Femur (tissue), 1 donor: ENCODE measurements at places on chromosomes 11 and 22.
A peak's percentile ranks its signal among the peaks of the same experiment; 100 is the strongest.

GRCh38 chr22:37601540-37602442 is 6.8 kb upstream of the GGA1 start:
- DNase-seq = no peak

DNA sequence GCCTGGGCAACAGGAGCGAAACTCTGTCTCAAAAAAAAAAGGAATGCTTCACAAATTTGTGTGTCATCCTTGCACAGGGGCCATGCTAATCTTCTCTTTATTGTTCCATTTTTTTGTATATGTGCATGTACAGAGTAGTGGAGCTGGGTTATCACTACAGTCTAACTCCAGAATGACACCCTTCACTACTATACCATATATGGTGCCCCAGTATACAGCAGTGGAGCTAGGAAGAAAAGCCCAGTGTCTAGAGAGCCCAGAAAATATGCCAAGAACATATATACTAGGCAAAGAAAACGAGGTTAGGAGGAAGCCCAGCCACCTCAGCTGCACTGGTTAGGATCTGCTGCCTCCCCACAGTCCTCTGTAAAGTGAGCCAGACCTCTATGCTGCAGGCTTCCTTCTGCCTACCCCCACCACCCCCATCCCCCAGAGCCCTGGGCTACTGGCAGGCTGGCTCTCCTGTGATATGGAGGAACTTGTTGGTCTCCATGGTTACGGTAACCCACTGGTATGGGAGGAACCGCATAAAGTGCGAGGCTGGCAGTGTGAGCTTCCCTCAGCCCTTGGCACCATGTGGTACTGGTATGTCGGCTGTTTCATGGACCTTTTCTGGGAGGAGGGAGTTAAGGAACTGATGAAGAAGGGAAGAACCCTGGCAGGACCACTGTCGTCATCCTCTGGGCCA is 34.3 kb downstream of the RCOR2 start:
- DNase-seq = peak; percentile 65

DNA sequence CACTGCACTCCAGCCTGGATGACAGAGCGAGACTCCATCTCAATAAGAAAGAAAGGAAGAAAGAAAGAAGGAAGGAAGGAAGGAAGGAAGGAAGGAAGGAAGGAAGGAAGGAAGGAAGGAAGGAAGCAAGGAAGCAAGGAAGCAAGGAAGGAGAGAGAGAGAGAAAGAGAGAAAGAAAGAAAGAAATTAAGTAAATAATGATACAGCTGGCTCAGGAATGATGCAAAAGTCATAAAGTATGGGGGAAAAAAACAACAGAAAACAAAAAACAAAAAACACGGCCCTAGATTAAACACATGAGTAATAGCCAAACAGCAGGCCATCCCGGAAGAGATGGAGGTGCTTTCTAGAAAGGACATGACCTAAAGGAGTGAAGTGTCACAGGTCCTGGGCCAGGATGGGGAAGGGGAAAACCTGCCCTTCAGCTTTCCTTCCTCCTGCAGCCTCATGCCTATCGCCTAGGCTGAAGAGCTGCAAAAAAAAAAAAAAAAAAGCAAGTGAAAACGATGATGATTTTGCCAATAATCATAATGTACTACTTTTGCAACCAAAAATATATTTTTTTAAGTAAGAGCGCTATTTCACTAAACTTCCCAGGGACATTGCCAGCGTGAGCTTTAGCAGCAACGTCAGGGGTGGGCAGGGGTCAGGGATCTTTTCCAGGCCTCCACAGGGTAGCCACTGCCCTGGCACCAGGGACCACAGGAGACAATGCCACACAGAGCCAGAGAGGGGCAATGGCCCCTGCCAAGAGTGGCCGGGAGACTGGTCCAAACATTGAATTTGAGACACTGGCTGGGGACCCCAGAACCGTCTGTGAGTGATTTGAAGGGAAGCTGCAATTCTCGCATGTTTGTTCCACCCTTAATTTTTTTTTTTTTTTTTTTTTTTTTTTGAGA is 28.2 kb upstream of the TMPRSS4 start:
- no peak for DNase-seq

DNA sequence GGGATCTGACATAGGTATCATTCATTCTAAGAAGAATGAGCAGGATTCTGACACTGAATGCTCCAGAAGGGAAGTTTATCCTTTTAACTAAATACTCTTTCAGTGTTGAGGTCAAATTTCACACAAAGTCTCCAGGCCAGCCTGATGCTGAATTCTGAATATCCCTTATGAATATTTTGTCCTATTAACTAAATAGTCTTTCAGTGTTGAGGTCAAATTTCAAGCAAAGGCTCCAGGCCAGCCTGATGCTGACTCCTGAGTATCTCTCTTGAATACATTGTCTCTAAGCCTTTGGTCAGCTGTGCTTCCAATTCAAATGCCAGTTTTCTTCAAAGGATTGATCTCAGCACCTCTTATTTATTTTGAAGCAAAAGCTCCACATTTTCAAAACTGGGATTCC is 676.8 kb downstream of the NTM start:
- DNase-seq = no peak

GRCh38 chr11:117610901-117611300 is 186.1 kb downstream of the DSCAML1 start:
- DNase-seq = no peak

DNA sequence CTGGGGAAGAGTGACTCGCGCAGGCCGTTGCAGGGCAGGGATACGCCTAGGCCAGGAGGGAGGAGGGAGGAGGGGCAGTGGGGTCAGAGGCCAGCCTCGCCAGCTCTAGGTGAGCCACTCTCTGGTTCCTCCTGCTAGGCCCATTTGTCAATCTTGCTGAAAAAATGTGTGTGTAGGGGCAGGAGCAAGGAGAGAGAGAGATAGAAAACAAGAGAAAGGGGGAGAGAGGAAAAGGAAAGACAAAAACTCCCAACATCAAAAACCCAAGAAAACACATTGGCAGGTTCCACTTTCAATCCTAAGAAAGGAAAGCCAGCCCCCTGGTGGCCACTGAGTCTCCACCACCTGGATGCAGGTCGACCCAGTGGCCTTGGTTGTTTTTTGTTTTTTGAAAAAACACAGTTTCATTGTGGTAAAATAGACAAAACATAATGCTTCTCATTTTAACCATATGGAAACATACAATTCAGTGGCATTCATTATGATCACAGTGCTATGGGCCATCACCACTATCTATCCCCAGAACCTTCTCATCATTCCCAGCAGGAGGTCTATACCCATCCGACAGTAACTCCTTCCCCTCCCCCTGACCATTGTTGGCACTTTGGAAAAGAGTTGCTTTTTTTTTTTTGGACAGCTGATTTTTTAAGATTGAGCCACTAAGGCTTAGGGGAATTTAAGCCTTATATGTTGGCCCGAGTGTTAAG is 10.9 kb downstream of the OMP start:
- DNase-seq = no peak

- DNase-seq = peak; percentile 20
These were observed 234.9 kb upstream of the ARHGAP20 start for GRCh38 chr11:110947096-110947495.

- DNase-seq = no peak
These were observed 698.1 kb downstream of the NTM start for GRCh38 chr11:132068556-132068955.

DNA sequence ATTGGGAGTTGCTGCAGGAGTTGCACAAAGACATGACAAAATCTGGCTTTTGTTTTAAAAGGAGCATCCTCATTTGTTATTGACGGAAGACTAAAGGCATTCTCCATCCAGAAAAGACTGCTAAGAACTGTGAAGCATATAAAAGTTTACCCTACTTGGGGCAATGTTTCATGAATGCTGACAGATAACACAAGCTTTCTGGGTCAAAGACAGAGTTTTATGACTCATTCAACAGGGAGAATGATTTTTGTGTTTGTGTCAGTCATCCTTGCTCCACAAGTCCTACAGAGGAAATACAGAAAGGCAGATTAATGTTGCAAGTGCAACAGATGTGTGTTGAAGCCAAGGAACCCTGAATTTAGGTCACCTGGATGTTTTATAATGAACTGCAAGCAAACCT is 2.5 kb downstream of the GLYATL1 start:
- DNase-seq = no peak

- no peak for DNase-seq
These were observed 19.3 kb downstream of the POLR3H start for GRCh38 chr22:41524809-41525449.

DNA sequence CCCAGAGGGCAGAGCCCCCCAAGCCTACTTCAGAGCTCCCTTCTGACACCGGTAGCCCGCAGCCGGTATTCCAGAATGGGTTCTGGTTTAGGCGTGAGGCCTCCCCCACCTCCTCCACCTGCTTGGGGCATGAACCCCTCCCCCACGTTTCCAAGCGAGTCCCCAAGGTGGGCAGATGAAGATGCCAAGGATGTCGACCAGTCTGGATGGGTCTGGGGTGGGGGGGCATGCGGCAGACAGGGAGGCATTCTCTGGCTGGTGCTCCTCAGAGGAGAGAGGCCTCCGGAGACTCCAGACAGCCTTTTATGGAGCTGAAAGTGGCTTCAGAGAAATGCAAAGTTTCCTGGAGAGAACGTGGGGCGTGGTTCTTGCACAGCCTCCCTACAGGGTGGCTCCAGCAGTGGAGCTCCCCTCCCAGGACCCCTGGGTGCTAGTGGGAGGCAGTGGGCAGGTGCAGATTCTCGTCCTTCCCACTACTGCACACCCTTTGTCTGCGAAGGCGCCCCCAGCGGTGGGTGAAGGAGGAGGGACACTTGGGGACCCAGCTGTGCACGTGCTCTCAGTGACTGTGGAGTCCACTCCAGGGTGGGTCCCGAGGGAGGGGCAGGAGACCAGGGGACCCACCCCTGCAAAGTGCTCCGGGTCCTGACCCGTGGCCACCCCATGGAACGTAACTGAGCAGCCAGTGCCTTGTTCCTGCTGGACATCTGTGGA is 4.2 kb downstream of the CCND1 start:
- DNase-seq = no peak

- DNase-seq = no peak
These were observed 18.8 kb downstream of the LARGE2 start for GRCh38 chr11:45941285-45941684.

DNA sequence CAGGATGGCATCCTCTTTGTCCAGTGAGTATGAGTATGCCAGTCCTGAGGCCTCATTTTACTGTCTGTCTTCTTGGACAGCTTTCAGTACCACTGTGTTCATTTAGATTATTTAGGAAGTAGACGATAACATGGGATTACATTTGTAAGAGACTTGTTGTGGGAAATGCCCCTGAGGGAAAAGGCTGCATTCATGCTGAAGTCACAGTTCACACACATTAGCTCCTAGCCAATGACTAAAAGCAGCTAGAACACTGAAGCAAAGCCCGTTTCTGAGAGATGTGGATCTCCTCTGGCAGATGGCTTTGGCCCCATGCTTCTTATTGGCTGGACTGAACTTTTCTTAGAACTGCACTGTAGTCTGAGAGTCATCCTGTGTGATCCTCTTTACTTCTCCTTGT is 242.4 kb downstream of the FAM76B start:
- DNase-seq = no peak

DNA sequence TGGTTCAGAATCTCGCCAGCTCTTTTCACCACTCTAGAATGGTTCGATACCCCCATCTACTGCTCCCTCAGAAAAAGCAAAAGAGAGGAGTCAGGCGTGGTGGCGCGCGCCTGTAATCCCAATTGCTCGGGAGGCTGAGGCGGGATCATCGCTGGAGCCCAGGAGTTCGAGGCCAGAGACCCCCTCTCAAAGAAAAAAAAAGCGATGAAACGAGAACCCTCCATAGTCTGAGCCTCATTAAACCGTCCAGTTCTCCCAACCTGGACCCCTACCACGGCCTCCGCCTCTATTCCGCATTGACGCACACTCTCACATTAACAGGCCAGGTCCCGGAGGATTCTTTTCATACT is 439 bp downstream of the SPA17 start:
- DNase-seq = no peak

DNA sequence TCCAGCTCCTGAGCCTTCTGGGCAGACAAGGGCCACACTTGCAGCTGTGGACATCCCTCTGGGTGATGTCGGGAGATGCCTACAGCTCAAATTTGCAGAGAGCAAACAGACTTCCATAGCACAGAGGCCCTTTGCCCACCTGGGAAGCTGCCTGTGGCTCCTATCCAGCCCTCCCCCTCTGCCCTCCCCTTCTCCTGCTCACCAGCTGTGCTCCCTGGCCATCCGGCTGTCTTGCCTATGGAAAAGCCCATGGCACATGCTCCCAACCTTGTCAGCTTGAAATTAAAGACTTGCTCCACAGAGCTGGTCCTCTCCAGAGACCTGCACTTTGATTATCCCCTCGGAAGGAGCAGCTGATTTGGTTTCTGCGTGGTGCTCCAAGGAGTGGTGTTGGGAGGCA is 118.9 kb upstream of the NECTIN1 start:
- no peak for DNase-seq

- no peak for DNase-seq
These were observed 6.8 kb upstream of the SAA1 start for GRCh38 chr11:18259259-18259658.

- DNase-seq = no peak
These were observed 40.8 kb downstream of the MAP6 start for GRCh38 chr11:75627906-75628668.

DNA sequence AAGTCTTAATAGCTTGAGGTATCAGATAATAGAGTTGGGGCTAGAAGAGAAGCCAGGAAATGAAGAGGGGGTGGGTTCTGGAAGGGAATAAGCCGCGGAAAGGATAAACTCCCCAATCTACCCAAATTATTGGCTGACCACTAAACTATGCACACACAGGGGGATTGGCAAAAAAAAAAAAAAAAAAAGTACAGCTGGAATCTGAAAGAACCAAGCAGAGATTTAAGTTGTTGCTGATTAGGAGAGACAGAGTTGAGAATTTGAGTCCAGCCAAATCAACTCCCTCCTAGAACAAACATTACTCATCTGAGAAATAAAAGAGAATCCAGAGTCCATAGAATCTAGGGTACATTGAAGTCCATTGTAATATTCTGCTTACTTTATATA is 134.9 kb downstream of the CCDC81 start:
- no peak for DNase-seq

- DNase-seq = peak; percentile 56
These were observed 693 bp downstream of the NFAM1 start for GRCh38 chr22:42431401-42432019.

DNA sequence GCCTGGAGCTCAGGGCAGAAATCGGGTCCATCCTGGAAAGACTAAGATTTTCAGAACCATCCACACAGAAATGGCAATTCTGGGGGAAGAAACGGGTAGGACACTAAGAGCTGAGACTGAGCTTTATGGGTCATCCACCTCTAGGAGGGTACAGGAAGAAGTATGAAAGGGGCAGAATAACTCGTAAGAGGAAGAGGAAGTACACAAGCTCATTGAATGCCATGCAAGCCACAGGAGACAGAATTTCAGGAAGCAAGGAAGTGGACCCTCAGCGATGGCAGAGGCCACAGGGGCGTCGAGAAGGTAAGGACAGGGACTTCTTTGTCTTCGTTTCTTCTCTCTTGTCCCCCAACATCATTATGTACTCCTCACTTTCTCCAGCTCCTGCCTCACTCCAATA is 169.6 kb downstream of the MAML2 start:
- no peak for DNase-seq
